Left lung (tissue), 14 donors: ENCODE measurements at places on chromosomes 4 and X. TPM values are rescaled to one million over a fixed set of nuclear protein-coding genes. Genes with fewer than 3 reads are reported as not detected.

The GLRA3 gene
- total RNA-seq, result 0.03 TPM

The LGI2 gene
- 7.7 TPM for total RNA-seq

The PAGE2 gene
- not detected for total RNA-seq

DNA sequence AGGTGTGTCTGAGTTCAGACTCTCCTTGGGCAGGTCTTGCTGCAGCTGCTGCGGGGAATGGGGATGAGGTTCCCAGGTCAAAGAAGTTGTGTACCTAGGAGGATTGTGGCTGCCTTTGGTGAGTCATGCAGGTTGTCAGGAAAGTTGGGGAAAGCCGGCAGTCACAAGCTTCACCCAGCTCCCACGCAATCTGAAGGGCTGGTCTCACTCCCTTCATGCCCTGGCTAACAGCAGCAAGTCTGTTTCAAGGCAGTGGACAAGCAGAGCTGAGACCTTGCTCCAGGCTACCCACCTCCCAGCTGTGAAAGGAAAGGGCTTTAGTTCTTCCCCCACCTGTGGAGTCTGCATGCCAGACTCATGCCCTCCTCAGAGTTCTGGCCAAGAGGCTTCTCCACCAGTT, 287.2 kb downstream of the DTHD1 start:
- DNase-seq, result no peak

- no peak for DNase-seq
These were observed 28.9 kb downstream of the LNX1 start for GRCh38 chr4:53562409-53562808.

GRCh38 chrX:142312591-142312990, 107.5 kb upstream of the MAGEC2 start:
- DNase-seq, result no peak

GRCh38 chr4:140168474-140168873, 14.5 kb upstream of the MAML3 start:
- no peak for DNase-seq
